NCI-H1436 treated with DMSO at 0.1 percent for 48 hours (cell line): ENCODE measurements at places on chromosomes 7 and 10.

DNA sequence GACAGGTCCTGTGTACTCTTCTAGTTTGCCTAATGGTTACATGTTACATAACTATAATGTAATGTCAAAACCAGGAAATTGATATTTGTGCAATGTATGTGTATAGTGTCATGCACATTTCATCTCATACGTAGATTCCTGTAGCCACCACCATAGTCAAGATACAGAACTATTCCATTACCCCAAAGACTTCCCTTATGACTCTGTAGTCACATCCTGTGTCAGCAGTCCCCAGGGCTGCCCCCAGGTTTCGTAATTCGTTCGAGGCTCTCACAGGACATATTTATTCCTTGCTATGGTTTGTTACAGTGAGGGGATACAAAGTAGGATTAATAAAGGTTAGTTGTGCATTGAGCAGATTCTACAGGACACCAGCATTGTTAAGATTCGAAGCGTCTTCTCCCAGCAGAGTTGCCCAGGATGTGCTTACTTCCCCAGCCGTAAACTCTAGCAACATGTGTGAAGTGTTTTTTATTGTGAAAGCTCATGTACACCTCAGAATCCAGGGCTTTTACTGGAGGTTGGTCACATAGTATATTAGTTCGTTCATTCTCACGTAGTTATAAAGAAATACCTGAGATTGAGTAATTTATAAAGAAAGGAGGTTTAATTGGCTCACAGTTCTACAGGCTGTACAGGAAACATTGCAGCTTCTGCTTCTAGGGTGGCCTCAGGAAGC lies 18.6 kb downstream of the RABGEF1 start:
- no peak for DNase-seq

DNA sequence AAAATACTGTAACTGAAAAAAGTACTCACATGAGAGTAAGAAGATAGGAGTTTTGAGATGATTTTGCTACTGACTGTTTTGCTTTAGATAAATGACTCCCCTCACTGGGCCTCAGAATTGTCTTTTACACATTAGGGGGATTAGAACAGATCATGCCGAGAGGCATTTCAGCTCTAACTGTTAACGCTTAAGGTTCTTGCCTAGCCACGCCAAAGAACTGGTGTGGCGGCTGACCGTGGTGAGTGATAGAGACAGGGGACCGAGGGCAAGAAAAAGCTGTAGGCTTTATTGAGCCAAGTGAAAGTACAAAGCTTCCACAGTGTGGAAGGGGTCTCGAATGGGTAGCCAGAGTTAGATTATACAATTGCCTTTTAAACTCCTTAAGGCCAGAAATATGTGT lies 368.5 kb upstream of the MYO3A start:
- no peak for DNase-seq

GRCh38 chr7:33982425-33982786 lies 77.1 kb downstream of the BMPER start:
- no peak for DNase-seq

DNA sequence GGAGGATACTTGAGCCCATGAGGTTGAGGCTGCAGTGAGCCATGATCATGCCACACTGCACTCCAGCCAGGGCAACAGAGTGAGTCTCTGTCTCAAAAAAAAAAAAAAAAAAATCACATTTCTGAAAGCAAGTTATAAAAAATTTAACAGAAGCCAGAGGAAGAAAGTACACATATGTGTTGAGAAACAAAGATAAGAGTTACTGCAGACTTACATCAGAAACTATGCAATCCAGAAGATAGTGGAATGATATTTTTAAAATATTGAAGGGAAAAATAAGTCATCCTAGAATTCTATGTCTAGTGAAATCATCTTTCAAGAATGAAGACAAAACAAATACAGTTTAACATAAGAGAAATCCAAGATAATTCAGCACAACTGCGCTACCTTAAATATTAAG lies 46.9 kb downstream of the ZNF518A start:
- DNase-seq, result no peak

GRCh38 chr7:154640266-154640865 lies 362.6 kb downstream of the PAXIP1 start:
- no peak for DNase-seq

DNA sequence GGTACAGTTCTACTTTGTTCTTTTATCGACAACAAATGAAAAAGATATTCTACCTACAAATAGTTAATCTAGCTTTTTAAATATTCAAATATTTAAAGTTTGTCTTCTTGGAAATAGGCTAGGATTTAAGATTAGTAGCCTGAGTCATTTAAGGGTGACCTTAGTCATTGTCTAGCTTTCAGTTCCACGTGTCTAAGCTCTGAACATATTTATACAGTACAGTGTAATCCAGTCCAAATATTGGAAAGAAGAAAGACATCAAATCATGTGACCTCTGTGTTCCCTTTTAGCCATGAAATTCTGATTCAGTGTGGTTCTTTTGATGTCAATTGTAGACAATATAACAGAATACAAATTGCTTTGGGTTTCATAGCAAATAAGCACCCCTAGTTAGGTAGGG lies 121.1 kb downstream of the MALRD1 start:
- DNase-seq, result no peak
